ENCODE measurements at places on chromosomes 2 and 18. TPM values are rescaled to one million over a fixed set of nuclear protein-coding genes. Genes with fewer than 3 reads are reported as not detected.

- H3K4me3 ChIP-seq = no peak overlapping the region
- DNase-seq = no peak
- H3K36me3 ChIP-seq = no peaks in the 10 kb centered on the region
- peaks cover 65% of the 10 kb centered on the region for H3K27me3 ChIP-seq
- H3K4me1 ChIP-seq = no peaks in the 10 kb centered on the region
- H3K27ac ChIP-seq = no peak overlapping the region
Observed at GRCh38 chr18:10113121-10114022, 199.6 kb downstream of the VAPA start.

- H3K27ac ChIP-seq = peak overlapping the region; percentile 80
- H3K4me3 ChIP-seq = peak overlapping the region; percentile 18
- H3K4me1 ChIP-seq = peaks cover 72% of the 10 kb centered on the region
Observed at GRCh38 chr2:10282611-10283105, 20.0 kb upstream of the HPCAL1 start.

The IL1RN gene
- 19.4 TPM for total RNA-seq

DNA sequence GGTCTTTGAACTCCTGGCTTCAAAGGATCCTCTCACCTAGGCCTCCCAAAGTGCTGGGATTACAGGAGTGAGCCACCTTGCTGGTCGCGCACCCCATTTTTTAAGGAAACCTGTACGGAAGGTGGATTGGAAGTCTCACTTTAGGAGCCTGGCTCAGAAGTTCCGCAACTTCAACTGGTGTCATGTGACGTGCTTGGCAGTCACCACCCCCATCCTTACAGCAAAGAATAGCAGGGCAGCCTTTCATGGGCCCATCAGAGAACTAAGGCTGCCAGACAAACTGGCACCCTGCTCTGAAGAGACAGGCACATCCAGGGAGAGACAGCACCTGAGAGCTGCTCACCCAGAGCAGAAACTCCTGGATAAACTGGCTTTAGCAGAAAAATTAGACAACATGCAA, 3.3 kb upstream of the SLC66A2 start:
- H3K4me1 ChIP-seq = no peaks in the 10 kb centered on the region
- H3K36me3 ChIP-seq = peaks cover 8% of the 10 kb centered on the region
- no peak for DNase-seq
- H3K27me3 ChIP-seq = no peaks in the 10 kb centered on the region
- H3K27ac ChIP-seq = no peak overlapping the region
- no peak overlapping the region for H3K4me3 ChIP-seq

The RGPD3 gene
- total RNA-seq = not detected

DNA sequence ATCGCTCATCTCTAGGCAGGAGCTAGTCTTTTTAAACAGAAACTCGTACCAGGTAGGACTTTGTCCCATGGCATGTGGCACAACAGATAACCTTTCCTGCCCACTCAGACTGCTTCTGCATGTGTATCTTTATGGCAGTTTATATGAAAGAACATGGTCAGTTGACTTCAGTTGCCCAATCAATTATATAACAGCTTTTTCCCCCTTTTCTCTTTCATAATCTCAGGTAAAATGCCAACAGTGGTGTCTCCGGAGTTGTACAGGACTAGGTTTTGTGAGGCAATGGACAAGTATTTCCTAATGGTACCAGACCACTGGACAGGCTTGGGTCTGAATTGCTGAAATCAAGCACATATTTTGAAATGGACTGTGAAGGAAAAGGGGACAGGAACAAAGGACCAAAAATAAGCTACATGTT, 51.6 kb upstream of the PTH2R start:
- DNase-seq = no peak
- peaks cover 17% of the 10 kb centered on the region for H3K36me3 ChIP-seq
- no peak overlapping the region for H3K4me3 ChIP-seq
- H3K27me3 ChIP-seq = no peaks in the 10 kb centered on the region
- no peaks in the 10 kb centered on the region for H3K4me1 ChIP-seq
- H3K27ac ChIP-seq = no peak overlapping the region

GRCh38 chr2:207149249-207150213, 16.2 kb downstream of the KLF7 start:
- H3K27me3 ChIP-seq = no peaks in the 10 kb centered on the region
- H3K4me3 ChIP-seq = no peak overlapping the region
- peaks cover 22% of the 10 kb centered on the region for H3K36me3 ChIP-seq
- peaks cover 55% of the 10 kb centered on the region for H3K4me1 ChIP-seq

The DCDC2C gene
- total RNA-seq = not detected

Measured in Calu3 (cell line).